ENCODE measurements at places on chromosomes 11 and 22. TPM values are rescaled to one million over a fixed set of nuclear protein-coding genes. Genes with fewer than 3 reads are reported as not detected.

DNA sequence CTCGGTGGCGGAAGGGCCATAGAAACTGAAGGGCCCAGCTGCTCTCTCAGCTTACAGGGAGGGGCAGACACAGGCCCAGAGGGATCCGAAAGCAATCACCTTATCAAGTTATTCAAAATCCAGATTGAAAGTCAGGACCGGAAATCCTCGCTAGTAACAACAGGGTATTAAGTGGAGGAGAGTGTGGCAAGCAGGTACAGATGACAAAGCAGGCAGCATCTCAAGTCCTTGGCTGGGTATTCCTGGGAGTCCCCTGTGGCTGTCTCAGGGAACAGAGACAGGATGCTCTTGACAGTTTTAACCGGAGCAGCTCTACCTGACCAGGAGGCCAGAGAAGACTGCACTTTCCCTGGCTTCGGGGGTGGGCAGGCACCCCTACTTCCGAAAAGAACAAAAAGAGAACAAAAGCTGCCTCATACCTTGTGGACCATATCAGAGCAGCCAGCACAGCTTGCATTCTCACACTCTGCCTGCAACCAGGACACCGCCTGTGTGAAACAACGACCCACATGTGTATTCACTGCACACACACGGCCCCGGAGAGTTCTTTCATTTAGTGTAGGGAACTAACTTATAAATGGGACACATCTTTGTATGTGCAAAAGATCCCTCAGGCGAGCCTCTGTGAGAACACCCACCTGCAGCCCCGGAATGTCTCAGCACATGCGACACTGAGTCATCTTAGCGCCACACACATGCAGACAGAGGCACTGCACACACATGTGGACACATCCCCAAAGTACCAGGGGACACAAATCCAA is 78.3 kb downstream of the MICAL3 start:
- DNase-seq: no peak

Gene OOSP1
- not detected for total RNA-seq

- no peak for DNase-seq
Observed at GRCh38 chr11:44083906-44084305, 11.6 kb upstream of the EXT2 start.

DNA sequence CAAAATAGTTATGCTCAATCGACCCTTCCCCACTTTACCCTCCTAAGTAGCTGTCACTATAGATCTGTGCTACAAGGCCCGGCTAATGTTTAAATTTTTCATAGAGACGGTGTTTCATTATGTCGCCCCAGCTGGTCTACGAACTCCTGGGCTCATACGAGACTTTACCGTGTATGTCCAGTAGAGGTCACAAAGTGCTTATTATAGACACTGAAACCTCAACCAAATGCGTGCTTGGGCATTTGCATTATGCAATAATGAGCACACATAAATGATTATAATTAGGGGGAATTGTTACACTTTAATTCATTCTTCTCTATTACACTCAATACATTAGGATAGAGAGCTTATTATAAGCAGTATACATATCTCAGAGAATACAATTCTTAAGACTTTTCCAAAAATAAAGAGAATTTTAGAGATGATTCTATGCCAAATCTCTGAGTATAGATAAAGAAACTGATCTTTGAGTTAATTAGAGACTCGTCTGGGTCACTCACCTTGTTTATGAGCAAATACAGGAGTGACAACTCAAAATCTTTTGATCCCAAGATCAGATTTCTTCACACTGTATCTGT is 12.5 kb upstream of the MRPL16 start:
- peak; percentile 57 for DNase-seq

Gene MMP11
- 4.2 TPM for total RNA-seq
